ENCODE measurements at places on chromosomes 4 and X. TPM values are rescaled to one million over a fixed set of nuclear protein-coding genes. Genes with fewer than 3 reads are reported as not detected.

DNA sequence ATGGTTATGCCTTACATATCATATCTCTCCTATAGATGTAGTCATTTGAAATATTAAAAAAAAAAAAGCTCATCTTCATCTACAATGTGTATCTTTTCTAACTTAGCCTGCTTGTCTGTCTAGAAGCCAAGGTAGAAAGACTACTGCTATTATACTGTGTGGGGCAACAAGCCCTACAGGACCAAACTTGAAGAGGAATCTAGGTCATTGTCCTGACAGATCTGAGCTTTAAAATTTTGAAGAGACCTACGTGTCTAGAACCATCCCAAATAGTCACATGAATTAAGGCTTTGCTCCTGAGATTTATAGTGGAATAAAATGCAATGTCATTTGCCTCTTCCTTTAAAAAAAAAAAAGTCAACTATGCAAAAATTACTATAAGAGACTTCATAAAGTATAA lies 95.8 kb downstream of the PALLD start:
- DNase-seq = no peak

Gene IQSEC2
- 16.3 TPM for total RNA-seq

Gene VCX3B
- total RNA-seq = not detected

Gene BTK
- 3.3 TPM for total RNA-seq
